ENCODE measurements at places on chromosomes 12 and 14. TPM values are rescaled to one million over a fixed set of nuclear protein-coding genes. Genes with fewer than 3 reads are reported as not detected.

GRCh38 chr12:1798641-1799020 is 21.7 kb upstream of the LRTM2 start:
- no peak for DNase-seq

GRCh38 chr12:121811434-121812319 is 7.9 kb downstream of the SETD1B start:
- no peak for DNase-seq

DNA sequence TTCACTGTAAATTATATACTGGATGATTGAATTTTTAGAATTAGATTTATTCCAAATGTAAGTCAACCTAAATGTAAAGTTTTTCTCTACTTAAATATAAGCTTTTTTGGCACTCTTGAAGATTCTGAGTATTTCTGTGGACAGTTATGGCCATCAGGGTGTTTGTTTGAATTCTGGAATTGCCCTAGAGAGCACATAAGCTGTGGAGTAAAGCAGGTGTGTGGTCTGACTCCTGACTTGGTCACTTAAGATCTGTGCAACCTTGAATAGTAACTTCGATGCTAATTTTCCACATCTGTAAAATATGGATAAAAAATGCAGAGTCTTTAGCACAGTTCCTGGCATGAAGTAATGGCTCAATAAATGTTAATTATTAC is 64.4 kb downstream of the FUT8 start:
- no peak for DNase-seq

DNA sequence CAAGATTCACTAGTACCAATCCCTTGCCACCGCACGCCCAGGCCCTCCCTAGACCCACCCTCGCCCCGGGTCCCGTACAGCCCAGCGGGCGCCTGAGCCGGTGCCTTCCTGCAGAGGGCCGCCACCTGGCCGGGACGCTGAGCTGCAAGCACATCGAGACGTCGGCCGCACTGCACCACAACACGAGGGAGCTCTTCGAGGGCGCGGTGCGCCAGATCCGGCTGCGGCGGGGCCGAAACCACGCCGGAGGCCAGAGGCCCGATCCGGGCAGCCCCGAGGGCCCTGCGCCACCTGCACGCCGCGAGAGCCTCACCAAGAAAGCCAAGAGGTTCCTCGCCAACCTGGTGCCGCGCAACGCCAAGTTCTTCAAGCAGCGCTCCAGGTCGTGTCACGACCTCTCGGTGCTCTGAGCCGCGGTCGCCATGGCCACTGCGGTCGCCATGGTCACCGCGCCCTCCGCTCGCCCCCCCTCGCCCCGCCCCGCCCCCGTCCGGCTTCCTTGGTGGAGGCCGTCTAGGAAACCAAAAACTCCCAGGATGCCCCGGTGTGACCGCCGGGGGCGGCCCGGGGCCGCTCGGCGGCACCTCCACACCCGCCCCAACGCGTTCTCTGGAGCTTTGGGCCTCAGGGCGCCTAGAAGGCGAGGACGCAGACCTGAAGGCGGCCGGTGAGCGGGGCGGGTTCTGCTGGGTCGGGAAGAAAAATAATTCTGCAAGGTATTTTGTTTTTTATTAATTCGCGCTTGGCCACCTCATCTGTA is 3.7 kb downstream of the REM2 start:
- no peak for DNase-seq

- DNase-seq = peak; percentile 97
Observed at GRCh38 chr12:13175499-13175898, 21.0 kb upstream of the EMP1 start.

WSB2 gene
- 84.5 TPM for total RNA-seq

DNA sequence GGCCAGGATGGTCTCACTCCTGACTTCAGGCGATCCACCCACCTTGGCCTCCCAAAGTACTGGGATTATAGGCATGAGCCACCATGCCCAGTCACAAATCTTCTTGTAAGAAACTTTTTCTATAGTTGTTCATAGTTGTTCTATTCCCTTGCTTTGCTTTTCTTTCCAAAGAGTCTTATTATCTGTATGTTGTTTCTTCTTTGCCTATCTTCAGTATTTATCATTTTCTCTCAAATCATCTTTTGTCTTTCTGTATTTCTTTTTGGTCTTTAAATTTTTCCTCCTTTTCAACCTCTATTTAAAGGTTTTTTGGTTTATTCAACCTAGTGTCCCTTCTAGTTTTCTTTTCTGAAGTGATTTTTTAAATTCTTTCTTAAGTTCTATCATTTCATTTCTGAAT is 68.7 kb downstream of the LRP6 start:
- DNase-seq = no peak

NINJ2 gene
- total RNA-seq = 0.17 TPM

DNA sequence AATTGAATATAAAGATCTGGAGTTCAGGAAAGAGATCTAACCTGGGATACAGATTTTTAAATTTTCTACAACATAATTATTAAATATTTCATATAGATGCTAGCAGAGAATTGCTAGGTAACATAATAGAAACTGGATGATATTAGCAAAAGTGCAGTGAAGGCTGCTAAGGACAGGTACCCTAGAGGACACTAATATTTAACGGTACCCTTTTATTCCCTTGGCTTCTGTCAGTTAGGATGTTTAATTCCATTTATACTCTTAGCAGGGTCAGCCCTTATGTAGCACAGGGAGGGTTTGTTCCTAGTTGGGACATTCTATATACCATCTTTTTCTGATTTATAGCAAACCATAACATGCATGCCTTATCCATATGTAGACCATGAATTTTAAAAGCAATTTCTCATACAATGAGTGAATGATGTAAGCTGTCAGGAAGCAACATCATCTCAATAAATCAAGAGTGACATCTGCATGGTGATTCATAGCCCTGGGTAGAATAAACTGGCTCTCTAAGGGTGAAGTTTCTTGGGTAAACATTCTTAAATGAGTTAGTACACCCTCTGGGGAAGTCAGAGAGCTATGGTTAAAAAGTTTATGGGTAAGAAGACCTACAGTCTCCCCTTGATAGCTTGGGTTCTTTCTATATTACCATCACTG is 404.4 kb upstream of the MGAT4C start:
- peak; percentile 70 for DNase-seq

DNA sequence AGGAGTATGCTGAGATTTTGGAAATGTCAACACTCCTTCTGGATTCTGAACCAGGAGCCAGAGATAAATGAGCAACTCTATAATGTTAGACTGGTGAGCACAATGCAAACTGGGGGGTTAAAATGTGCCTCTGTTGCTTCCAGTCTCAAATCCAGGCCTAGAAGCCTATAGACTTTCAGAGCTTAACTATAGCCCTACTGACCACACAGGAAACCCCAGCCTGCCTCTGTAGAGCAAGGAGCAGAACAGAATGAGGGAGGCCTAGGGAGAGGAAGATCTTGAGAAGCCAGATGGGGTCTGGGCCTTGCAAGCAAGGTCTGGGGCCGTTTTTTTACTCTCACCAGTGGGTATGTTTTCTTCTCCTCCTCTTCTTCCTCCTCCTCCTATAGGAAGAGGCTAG is 225.4 kb upstream of the KITLG start:
- DNase-seq = no peak

SYCP3 gene
- total RNA-seq = 0.07 TPM

M6PR gene
- 110 TPM for total RNA-seq

- DNase-seq = no peak
Observed at GRCh38 chr12:25653487-25654175, 100.5 kb upstream of the LMNTD1 start.

FAM90A1 gene
- 0.41 TPM for total RNA-seq

A2M gene
- 0.10 TPM for total RNA-seq

GRCh38 chr12:89236237-89236636 is 116.1 kb downstream of the DUSP6 start:
- DNase-seq = peak; percentile 58

DNA sequence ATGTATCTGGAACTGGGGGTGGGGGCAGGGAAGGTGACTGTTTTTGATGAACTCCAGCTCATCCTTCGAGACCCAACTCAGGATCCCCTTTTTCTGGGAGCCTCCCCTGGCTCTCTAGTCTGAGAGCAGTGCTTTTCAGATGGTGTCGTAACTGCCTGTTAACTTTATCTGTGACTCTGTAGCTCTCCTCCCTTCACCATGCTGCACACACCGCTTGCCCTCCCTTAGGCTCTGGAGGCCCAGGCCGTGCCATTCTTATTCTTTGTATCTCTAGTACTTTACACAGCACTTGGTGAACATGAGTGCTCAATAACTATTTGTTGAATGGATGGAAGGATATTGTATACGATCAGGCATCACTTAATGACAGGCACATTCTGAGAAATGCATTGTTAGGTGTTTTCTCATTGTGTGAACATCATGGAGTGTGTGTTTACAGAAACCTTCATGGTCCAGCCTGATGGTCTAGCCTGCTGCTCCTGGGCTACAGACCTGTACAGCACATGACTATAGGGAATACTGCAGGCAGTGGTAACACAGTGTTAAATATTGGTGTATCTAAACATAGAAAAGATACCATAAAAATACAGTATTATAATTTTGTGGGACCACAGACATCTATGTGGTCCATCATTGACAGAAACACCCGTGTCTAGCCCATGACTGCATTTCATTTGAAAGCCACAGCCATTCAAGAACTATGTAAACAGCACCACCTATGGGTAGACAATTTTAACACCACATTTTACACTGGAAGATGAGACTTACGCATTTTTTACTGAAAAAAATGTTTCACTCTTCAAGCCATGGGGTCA is 91.8 kb downstream of the EML1 start:
- DNase-seq = peak; percentile 39

DNA sequence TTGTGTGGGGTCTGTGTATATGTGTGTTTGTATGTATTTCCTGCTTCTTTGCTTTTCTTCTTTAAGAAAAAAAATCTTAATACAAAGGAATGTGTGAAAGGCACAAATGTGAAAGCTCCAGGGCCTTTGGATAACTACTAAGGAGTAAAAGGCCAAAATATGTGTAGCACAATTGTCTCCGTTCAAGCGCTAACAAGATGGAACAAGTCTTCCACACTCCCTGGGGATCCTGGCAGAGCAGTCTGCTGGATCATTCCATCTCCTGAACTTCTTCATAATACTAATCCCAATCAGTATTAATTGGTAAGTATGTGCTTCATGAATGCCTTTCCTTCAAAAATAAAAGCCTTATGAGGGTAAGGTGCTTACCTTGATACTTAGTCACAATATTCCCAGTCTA is 462.5 kb upstream of the TBX3 start:
- peak; percentile 58 for DNase-seq

Measured in foreskin keratinocyte (primary cell).